Osteocyte (in vitro differentiated cells): ENCODE measurements at places on chromosomes 7 and 10. TPM values are rescaled to one million over a fixed set of nuclear protein-coding genes. Genes with fewer than 3 reads are reported as not detected.

GRCh38 chr10:132364594-132364970, 32.4 kb upstream of the PWWP2B start:
- no peak overlapping the region for H3K27ac ChIP-seq
- no peak overlapping the region for H3K4me3 ChIP-seq
- peak; percentile 85 for DNase-seq
- H3K36me3 ChIP-seq = peaks cover 35% of the 10 kb centered on the region
- H3K4me1 ChIP-seq = no peaks in the 10 kb centered on the region

- H3K27me3 ChIP-seq = no peaks in the 10 kb centered on the region
- DNase-seq = peak; percentile 84
- H3K4me3 ChIP-seq = no peak overlapping the region
- no peaks in the 10 kb centered on the region for H3K36me3 ChIP-seq
- no peaks in the 10 kb centered on the region for H3K4me1 ChIP-seq
Observed at GRCh38 chr10:46548498-46549090, 7.9 kb downstream of the GPRIN2 start.

GRCh38 chr10:126637501-126637900, 33.0 kb downstream of the C10orf90 start:
- no peak for DNase-seq
- H3K4me1 ChIP-seq = no peaks in the 10 kb centered on the region
- H3K27ac ChIP-seq = no peak overlapping the region

DNA sequence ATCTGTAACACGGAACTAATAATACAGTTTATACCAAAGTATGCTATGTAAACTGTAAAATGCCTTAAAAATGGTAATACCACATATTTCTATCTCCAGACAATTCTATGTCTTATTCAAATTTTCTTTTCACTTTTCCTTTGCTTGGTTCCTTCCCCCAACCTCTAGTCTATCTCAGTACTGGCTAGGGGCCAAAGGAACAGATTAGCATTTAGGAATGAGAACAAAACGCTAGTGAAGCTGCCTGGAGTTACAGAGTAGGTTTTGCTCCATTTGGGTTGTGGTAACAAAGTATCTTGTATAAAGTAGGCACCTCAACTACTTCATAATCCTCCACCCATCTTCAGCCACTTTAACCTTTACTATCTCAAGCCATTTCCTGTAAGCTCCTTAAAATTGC, 94.1 kb downstream of the HBP1 start:
- no peak for DNase-seq
- no peak overlapping the region for H3K4me3 ChIP-seq
- H3K4me1 ChIP-seq = no peaks in the 10 kb centered on the region
- no peak overlapping the region for H3K27ac ChIP-seq

DNA sequence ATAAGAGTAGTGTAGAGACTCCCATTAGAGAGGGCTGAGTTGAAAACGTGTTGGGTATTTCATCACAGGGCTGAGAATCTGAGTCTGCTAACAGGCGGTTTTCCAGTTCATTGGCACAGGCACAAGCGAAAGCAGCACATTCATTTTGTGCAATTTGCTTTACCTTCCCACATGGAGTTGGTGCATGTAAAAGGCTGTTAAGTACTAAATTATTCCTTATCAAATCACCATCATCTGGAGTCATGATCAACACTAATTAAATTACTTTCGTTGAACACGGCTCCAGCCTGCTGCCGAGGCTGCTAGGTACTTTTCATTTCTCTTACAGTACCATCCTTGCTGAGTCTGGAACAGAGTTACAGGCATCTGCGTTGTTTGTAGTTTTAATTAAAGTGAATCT, 43.8 kb downstream of the ETV1 start:
- peaks cover 12% of the 10 kb centered on the region for H3K4me1 ChIP-seq
- H3K27ac ChIP-seq = no peak overlapping the region
- DNase-seq = no peak

DNA sequence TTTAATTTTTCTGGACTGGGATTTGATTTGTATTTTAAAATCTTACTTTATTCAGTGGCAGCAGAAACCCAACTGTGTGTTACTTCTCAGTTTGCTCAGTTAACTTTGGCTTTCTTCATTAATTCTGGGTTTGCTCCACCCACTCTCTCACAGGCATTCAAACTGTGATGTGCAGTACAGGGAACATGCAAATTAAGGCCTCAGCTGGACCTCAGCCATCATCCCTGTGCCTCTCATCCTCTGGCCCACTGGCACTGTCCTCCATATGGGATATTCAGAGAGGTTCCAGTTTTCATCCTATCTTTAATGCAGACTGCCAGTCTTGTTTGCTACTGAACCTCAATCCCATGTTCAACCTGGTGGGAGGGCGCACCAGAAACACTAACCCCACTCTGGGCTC, 743.4 kb upstream of the IGFBP3 start:
- peaks cover 22% of the 10 kb centered on the region for H3K4me1 ChIP-seq
- H3K27ac ChIP-seq = no peak overlapping the region
- H3K36me3 ChIP-seq = peaks cover 4% of the 10 kb centered on the region
- DNase-seq = no peak
- no peaks in the 10 kb centered on the region for H3K27me3 ChIP-seq
- H3K4me3 ChIP-seq = no peak overlapping the region

DNA sequence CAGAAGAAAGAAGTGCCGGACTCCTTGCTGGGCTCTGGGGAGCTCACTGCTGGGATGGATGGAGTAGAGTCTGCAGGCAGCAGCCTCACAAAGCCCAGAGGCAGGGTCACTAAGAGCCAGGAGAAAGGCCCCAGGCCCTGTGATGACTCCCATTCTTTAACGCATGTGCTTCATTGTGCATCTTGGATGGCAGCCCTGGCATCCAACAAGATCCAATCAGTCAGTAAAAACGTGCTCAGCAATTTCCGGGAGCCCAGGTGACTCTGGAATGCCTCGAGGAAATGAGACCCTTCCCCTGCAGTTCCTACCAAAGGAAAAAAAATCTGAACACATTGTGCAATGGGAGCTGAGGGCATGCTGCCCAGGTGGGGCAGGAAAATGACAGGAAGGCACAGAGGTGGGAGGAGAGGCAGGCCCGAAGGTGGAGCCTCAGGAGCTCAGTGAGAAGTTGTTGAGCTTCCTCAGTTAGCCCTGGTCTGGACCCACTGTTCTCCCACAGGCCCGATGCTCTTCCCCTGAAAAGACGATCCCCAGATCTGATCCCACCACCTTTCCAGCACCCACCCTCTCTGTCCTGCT, 60.7 kb upstream of the TMEM72 start:
- H3K27ac ChIP-seq = no peak overlapping the region
- H3K4me1 ChIP-seq = peaks cover 24% of the 10 kb centered on the region
- H3K36me3 ChIP-seq = peaks cover 4% of the 10 kb centered on the region
- peaks cover 2% of the 10 kb centered on the region for H3K27me3 ChIP-seq

DNA sequence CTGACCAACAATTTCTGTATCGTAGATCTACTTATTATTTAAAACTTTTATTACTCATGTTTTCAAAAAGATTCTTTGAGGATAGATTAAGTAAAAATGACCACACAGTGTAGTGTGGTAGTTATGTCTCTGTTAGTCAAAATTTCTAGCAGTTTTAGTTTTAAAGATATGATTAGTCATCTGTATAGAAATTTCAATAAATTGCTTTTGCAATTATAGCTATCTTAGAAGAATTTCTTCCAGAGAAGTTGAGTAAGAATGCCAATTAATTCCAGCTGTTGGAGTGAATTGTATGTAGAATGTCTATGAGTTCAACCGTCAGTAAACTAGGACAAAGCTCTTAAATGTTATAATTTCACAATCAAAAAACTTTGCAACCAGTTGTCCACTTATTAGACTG, 229.7 kb downstream of the CDK14 start:
- no peak for DNase-seq
- peaks cover 44% of the 10 kb centered on the region for H3K4me1 ChIP-seq
- peaks cover 13% of the 10 kb centered on the region for H3K36me3 ChIP-seq
- H3K27ac ChIP-seq = peak overlapping the region; percentile 27

- no peak overlapping the region for H3K4me3 ChIP-seq
- no peak for DNase-seq
- H3K27ac ChIP-seq = no peak overlapping the region
- H3K27me3 ChIP-seq = peaks cover 69% of the 10 kb centered on the region
- H3K4me1 ChIP-seq = no peaks in the 10 kb centered on the region
Observed at GRCh38 chr10:110163192-110163773, 44.1 kb upstream of the MXI1 start.

Gene ZNF398
- 17.7 and 19.4 TPM in 2 replicates for total RNA-seq

Gene MYH16
- not detected in 2 replicates for total RNA-seq

Gene SLC29A3
- total RNA-seq = 4.1 and 4.4 TPM in 2 replicates

Gene CEP55
- total RNA-seq = 8.6 and 9.5 TPM in 2 replicates

Gene FAM24A
- total RNA-seq = not detected in 2 replicates

Gene CBX3
- 133 and 135 TPM in 2 replicates for total RNA-seq

Gene ZNF394
- 23.8 and 24.4 TPM in 2 replicates for total RNA-seq

Gene EPHA1
- not detected in 2 replicates for total RNA-seq
